Gastrocnemius medialis (tissue), 4 donors: ENCODE measurements at places on chromosomes 7 and 10. TPM values are rescaled to one million over a fixed set of nuclear protein-coding genes. Genes with fewer than 3 reads are reported as not detected.

EPHB6 gene
- 3.1 TPM for total RNA-seq

TMEM196 gene
- not detected for total RNA-seq

NKX1-2 gene
- not detected for total RNA-seq

DEPP1 gene
- total RNA-seq, result 141 TPM

ZNF365 gene
- total RNA-seq, result not detected

PITX3 gene
- 5.4 TPM for total RNA-seq

GFRA1 gene
- total RNA-seq, result 21.2 TPM

COL17A1 gene
- not detected for total RNA-seq

BRAF gene
- 19.4 TPM for total RNA-seq

PTPRE gene
- 0.97 TPM for total RNA-seq

SFRP5 gene
- not detected for total RNA-seq

DRGX gene
- not detected for total RNA-seq

INSYN2A gene
- not detected for total RNA-seq

FFAR4 gene
- not detected for total RNA-seq

HOXA6 gene
- 5.6 TPM for total RNA-seq

- peak; percentile 16 for DNase-seq
Measured at GRCh38 chr7:132488634-132489302, 87.5 kb downstream of the PLXNA4 start.

GRCh38 chr10:22634093-22634492 is 80.3 kb downstream of the PIP4K2A start:
- no peak for DNase-seq

GRCh38 chr7:31958226-31958625 is 112.0 kb downstream of the PDE1C start:
- no peak for DNase-seq

- no peak for DNase-seq
Measured at GRCh38 chr7:644381-645305, 81.9 kb upstream of the DNAAF5 start.

DNA sequence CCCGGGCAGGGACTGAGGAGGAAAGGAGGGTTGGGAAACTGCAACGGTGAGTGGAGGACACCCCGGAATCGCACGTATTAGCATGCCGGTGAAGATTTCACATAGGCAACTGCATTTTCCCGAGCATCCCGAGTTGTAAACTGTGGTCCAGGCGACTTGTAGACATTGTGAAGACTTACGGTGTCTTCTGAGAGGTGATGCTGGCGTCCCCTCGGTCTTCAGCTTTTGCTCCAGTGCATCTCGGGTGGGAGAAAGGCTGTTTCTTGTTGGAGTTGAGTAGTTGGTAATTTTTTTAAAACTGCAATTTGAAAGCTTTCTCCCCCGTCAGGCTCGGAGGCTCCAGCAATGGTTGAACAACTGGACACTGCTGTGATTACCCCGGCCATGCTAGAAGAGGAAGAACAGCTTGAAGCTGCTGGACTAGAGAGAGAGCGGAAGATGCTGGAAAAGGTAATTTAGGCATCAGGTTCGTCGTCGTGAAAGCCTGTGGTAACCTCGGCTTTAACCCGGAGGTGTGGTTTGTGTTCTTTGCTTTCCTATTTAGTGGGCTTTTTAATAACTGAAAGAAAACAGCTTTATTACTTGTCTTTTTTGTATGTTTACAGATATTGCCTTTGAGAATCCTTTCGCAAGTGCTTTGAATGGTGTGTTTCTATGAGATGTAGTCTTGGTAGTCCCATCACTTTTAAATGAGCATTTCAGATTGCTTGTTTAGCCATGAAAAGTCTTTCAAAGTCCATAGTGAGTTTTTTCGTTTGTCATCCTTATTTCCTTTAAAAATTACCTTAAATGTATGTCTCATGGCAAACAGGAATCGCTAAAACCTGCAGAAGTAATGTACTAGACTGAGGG is 687 bp downstream of the HELLS start:
- DNase-seq, result no peak

DNA sequence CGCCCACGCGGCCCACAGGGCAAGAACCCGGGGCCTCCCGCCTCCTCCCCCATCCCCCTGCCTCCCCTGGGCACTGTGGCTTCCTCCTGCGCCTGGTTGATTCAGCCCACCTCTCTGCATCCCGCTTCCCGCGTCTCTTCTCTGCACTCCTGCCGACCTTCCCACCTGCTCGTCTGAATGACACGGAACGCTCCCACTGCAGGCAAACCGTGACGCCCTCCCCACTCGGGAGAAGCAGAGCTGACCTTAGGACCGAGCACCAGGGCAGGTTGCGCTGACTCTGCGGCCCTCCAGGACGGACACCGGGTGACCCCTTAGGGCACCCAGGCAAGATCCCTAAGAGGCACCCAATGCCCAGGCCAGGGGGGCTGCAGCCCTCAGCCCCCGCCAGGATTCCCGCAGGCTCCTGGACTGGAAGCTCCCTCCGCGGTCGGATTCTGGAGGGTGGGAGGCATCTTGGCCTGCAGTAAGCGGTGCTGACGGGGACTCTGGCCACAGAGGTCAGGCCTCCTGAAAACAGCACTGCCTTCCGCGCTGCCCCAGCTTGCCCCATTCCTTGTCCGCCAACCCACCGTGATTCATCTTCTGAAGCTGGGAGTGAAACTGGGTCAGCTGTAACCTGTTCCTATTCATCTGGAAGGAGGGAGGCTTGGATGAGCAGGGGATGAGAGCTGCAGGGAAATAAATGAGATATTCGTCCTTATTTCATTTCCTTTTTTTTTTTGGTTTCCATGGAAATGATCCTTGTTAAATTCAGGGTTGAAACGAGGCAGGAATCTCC is 990 bp downstream of the CALML3 start:
- no peak for DNase-seq

DNA sequence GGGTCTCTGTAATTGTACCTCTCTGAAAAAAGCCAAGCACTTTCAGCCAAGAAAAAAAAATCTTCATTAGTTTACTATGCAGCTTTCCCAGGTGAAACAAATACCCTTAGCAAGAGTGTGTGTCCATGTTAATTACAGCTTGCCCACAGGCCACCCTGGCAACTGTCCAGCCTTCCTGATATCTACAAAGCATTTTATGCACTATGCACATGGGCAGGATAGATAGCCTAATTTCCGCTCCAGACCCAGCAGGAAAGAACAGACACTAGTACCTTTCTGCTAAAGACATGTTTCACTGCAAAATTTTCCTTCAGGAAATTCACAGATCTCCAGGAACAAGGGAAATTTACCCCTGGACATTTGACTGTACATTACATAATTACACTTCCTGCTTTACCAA is 24.4 kb downstream of the CACNA2D1 start:
- DNase-seq, result no peak

GRCh38 chr10:71755179-71755879 is 18.0 kb downstream of the VSIR start:
- no peak for DNase-seq

- no peak for DNase-seq
Measured at GRCh38 chr10:2122431-2123124, 385.3 kb upstream of the ADARB2 start.

DNA sequence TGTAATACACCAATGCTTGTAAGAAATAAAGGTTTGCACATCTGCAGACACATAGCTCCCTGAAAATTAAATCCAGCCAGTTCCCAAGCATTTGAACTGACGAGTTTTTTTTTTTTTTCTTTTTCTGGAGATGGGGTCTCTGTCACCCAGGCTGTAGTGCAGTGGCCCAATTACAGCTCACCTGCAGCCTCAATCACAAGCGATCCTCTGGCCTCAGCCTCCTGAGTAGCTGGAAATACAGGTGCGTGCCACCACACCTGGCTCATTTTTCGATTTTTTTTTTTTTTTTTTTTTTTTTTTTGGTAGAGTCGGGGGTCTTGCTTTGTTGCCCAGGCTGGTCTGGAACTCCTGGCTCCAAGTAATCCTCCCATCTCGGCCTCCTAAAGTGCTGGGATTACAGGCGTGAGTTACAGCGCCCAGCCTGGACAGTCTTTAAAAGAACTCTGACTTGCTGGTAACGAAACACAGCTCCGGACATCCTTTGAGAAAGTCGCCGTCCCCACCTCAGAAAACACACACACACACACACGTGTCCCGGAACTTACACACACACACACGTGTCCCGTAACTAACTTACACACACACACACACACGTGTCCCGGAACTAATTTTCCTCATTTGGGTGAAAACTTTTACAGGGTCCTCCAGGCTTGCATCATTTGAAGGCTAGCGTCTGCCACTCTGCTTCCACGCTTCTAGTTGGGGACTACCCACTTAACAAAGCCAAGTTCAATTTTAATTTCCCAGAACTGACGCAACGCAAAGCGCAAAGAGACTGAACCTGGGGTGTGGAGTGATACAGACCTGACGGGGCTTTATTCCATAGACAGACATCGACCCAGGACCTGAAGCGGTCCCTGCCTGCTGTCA is 18.6 kb downstream of the OCM2 start:
- no peak for DNase-seq

GRCh38 chr7:154879629-154880028 is 123.3 kb downstream of the PAXIP1 start:
- DNase-seq, result no peak

GRCh38 chr10:78002541-78003288 is 26.6 kb downstream of the POLR3A start:
- DNase-seq, result no peak

DNA sequence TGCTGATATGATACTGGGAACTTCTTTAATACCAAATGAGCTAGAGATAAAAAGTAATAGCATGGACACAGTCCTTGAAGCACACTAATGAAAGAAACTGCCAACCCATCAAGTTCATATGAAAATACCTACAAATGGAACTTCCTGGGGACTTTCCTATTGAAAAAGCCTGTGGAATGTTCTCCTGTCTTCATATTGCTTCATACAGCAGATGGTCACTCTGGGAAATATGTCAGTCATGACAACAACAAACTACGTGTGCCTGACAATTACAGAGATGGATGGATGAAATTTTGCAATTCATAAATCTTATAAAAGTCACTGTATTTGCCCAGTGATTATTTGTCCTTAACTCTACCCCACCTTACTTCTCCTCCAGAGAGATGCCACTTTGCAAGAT is 106.6 kb upstream of the COL1A2 start:
- DNase-seq, result no peak

- DNase-seq, result no peak
Measured at GRCh38 chr10:61792097-61792716, 109.3 kb upstream of the ARID5B start.

DNA sequence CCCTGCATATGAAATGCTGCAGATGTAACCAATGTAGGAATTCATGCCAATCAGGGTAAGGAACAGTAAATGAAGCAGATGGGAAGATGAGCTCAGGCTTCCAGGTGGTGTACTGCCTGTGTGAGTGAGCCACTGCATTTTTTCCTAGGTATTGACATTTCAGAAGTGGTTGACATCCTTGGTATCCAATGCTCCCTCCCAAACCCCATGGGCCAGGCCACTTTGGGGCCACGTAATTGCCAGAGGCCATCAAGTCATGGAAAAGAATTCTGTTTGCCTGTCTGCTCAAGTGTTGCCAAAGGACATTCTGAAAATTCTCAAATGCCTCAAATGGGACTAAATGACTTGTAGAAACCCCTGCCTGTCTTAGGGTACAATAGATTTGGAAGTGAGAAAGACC is 384.6 kb downstream of the GATA3 start:
- no peak for DNase-seq

- DNase-seq, result no peak
Measured at GRCh38 chr7:28180031-28180363, 598 bp downstream of the JAZF1 start.

DNA sequence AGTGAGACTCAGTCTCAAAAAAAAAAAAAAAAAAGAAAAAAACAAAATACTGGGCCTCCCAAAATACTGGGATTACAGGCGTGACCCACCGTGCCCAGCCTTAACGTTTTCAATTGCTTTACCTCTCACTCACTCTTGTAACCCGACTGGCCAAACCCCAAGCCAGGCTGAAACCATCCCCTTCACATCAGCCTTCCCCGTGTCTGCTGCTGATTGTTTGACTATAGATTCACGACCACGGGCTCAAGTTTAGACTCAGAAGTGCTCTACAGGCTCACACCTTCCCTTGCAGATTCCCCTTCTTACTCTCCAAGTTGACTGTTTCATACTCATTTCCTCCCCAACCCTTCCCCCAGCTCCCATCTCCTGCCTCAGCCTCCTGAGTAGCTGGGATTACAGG is 22.3 kb downstream of the TYW1 start:
- no peak for DNase-seq

- no peak for DNase-seq
Measured at GRCh38 chr10:76971547-76972170, 665.9 kb downstream of the KCNMA1 start.

GRCh38 chr7:582081-582835 is 62.6 kb upstream of the PDGFA start:
- no peak for DNase-seq

DNA sequence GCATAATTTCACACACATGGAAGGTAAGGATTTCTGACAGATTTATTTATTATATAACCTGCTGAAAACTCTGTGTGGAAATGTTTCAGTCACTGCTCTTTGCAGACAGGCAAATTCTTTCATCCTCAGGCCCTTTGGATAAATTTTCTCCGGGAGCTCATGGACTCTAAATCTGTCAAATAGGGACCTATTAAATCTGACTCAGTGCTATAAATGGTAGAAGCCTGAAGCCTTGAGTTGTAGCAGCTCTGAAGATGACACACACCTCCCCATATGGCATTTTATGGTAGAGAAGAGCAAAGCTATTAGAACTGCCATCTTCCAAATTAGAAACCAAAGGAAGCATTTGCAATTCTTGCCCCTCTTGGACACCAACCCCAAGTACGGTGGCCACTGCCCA is 808.7 kb downstream of the XPNPEP1 start:
- DNase-seq, result no peak

- no peak for DNase-seq
Measured at GRCh38 chr7:99171731-99172130, 27.8 kb upstream of the SMURF1 start.

DNA sequence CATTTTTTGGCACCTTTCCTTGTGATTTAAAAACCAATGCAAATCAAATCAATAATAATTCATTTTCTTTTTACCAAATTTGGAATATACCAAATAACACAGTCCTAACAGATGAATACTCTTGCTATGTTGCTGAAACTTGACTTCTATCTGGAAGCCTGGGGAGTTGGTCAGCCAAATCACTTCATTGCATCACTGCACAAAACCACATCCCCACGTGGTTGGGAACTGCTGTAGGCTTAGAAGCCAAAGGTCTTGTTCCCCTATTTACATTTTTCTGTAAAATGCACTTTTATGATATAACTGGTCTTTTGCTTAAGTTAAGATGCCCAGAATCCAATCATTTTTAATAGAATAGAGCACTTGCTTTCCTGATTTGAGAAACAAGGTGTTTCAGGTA is 15.2 kb downstream of the GPR85 start:
- DNase-seq, result no peak
